ENCODE measurements at places on chromosomes 2 and 18.

GRCh38 chr2:215680605-215681598 is 245.0 kb upstream of the FN1 start:
- no peak for DNase-seq

DNA sequence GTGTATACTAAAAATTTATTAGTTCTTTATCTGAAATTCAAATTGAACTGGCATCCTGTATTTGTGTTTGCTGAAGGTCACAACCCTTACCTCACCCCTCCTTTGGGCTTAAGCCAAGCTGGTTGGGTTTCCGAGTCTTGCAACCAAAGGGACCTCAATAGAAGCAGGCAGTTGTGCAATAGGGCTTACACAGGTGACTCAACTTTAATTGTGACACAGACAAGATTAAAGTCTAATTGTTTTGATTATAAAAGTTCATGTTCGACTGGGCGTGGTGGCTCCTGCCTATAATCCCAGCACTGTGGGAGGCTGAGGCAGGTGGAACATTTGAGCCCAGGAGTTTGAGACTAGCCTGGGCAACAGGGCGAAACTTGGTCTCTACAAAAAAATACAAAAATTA is 71.5 kb downstream of the RAB31 start:
- DNase-seq: no peak

- DNase-seq: no peak
These were observed 74.4 kb downstream of the PLCL1 start for GRCh38 chr2:197878792-197879191.

- no peak for DNase-seq
These were observed 31.9 kb downstream of the TFCP2L1 start for GRCh38 chr2:121253021-121253673.

GRCh38 chr18:35746826-35747339 is 165.3 kb downstream of the GALNT1 start:
- no peak for DNase-seq

DNA sequence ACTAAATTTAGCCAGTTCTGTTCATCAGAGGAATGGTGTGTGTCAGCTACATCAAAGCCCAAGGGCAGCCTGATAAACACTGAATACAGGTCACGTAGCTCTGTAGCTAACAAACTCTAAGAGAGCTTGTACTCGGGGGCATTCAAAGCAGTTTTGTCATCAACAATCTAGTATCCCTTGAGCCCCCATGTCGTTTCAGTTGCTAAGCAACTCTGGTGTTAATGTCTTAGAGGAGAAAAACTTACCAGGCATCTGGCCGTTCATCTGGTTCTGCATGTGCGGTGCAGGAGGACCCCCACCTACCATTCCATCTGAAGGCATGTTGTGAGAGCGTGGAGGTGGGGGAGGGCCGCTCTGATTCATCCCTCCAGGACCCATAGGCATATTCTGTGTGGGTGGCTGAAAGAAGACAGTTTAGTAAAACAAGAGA is 33.1 kb downstream of the SS18 start:
- no peak for DNase-seq

- no peak for DNase-seq
These were observed 83.2 kb upstream of the FRZB start for GRCh38 chr2:182949572-182950189.

GRCh38 chr2:109378682-109379081 is 235.1 kb downstream of the SEPTIN10 start:
- no peak for DNase-seq

GRCh38 chr18:42310956-42311355 is 355.9 kb downstream of the PIK3C3 start:
- DNase-seq: no peak

- peak; percentile 8 for DNase-seq
These were observed 9.4 kb downstream of the FBLN7 start for GRCh38 chr2:112147382-112148168.

GRCh38 chr2:61597300-61598289 is 59.4 kb upstream of the XPO1 start:
- no peak for DNase-seq

GRCh38 chr2:88600038-88600465 is 27.2 kb downstream of the EIF2AK3 start:
- DNase-seq: peak; percentile 17

DNA sequence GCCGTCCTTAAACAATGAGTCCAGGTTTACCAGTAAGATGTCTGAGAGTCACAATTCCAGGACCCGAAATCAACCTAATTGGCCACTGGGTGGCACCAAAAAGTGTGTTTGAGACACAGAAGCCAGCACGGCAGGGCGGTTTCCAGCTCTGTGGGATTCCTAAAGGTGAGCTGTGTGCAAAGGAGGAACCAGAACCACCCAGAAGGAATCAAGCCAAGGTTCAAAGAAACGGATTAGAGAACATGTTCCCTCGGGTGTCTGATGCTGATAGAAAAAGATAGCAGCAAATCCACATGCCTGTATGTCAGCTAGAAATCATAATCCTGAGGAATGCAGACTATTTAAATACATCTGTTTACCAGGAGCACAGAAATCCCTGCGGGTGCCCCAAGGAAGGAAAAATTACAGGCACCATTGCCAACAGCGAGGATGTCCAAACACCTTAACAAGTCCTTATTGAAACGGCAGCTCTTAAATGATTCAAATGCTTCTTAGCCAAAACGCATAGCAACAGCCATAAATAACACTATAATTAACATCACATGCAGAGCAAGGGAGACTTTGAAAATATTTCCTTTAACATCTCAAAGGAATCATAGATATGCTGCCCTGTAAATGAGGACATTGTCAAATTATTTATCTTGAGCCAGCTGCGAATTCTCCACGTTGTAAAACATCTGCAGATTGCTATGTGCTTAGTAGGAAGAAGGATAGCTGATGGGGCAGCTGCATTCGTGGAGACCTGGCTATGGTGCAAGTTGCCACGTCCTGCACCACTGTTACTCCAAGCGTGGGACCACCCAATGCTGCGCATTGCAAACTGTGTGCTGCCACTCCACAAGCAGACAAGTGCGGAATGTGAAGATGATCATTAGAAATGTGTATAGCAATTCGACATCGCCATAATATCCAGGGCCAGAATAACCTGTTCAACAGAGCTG is 318.7 kb upstream of the NCKAP5 start:
- DNase-seq: peak; percentile 91

- no peak for DNase-seq
These were observed 809.2 kb downstream of the CNTNAP5 start for GRCh38 chr2:124834331-124834730.

DNA sequence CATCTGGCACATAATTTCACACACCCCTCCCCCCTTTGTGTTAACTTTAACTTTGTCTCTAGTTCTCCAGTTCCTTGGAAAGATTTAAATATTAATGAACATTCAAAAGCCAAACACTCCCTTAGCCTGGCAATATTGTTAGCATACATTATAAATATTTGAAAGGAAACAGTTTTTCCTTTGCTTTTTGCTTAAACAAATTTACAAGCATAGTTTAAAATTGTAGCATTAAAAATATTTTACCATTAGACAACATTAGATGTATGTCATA is 113.1 kb upstream of the SLC38A11 start:
- no peak for DNase-seq

DNA sequence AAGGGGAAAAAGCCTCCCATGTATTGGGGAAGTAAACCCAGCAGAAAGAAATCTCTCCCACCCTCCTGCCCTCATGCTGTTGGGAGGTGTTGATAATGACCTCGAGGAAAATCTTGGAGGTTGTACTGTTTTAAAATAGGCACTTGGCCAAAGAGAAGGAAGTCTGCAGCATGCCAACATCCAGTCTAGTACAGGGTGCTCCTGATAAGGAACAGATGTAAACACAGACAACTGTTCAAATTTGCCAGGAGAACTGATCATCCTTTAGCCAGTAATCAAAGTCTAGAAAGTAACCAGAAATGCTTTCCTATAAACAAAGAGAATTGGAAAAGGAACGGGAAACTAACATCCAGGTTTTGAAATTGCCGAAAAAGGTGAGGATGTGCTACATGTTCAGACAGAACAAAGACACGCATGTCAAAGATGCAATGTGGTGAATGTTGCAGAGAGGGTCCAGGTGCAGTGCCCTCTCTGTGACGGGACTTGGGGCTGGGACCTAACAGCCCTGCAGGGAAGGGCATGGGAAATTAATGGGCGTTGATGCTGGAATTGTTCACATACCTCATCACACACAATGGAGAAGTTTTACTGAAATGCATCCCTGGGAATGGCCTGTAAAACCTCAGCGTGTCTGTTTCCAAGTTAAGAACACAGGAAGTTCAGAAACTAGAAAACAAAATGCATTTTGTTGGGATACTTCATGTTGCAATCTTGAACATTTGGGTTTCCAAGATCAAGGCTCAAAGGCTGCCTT is 125.7 kb upstream of the RND3 start:
- no peak for DNase-seq

DNA sequence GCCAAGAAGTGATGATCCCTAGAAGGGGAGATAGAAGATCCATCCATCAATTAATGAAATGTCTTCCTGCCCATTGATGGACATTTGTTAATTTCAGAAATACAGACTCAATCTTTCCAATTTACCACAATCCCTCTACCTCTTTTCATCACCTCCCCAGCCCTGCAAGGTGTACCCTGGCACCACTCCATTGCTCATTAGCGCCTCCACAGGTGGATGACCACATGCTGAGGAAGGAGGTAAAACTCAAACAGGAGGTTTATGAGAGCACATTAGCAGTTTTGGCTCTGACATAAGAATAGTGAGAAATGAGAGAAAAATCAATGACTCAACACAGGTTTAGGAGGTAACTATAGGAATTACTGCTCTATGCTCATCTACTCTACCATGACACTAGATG is 208.0 kb downstream of the C1D start:
- no peak for DNase-seq

GRCh38 chr2:97755491-97755890 is 42.1 kb downstream of the ZAP70 start:
- DNase-seq: no peak

DNA sequence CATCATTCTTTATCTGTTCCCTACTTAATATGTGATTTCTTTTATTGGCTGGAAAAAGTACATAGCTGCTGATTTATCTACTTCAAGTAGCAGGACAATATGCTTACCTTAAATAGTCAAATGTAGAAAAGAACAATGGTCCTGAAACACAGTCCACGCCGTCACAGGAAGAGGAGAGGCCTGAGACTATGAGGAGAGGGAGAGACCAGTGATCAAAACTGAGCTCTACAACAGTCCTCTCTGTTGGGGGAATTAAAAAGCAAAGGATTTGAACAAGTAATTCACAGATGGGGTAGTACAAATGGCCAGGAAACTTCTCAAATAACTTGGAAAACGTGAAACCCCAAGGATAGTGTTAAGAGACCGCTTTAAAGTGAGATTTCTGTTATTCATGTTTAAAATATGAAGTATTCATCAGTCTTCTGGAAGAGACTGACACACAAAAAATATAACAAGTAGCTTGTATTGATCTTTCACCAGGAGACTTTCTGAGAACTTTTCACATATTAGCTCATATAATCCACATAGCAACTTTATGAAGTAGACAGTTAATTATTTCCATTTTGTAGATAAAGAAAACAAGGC is 20.2 kb downstream of the SCYGR8 start:
- DNase-seq: no peak

GRCh38 chr2:192749611-192750200 is 555.0 kb upstream of the TMEFF2 start:
- no peak for DNase-seq

DNA sequence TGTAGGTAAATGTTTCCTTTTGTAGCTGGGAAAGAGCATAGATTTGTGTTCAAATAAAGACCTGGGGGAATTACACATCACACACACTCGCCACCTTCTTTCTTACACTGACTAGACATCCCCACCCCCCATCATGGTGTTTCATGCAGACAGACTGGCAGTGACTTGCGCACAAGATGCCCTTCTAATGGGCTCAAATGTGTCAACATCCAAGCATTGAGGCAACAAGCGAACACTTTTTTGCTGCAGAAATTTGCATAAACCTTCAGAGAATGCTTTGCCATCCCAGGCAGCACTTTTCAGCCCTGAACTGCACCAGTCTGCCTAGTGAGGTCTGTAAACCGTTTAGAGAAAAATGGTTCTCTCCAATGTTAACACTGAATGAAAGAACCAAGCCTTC is 4.5 kb downstream of the HOXD8 start:
- no peak for DNase-seq

DNA sequence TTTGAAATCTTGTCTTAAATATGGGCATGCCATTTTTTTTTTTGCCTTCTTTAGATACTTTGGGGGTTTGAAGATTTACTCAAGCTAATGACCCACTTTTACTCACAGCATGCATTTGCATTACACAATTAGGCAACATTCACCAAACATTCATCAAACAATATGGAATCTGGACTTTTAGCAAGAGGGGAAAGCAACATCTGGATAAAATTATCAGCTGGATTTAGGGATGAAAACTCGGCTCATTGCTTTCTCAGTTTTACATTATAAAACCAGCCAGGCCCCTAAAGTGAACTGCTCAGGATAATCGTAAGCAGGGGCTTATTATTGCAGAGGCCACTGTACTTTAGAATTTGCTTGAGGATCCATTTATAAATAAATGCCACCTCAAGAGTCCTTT is 44.7 kb downstream of the SOX11 start:
- DNase-seq: no peak

GRCh38 chr2:189866296-189866695 is 82.0 kb downstream of the PMS1 start:
- DNase-seq: no peak

DNA sequence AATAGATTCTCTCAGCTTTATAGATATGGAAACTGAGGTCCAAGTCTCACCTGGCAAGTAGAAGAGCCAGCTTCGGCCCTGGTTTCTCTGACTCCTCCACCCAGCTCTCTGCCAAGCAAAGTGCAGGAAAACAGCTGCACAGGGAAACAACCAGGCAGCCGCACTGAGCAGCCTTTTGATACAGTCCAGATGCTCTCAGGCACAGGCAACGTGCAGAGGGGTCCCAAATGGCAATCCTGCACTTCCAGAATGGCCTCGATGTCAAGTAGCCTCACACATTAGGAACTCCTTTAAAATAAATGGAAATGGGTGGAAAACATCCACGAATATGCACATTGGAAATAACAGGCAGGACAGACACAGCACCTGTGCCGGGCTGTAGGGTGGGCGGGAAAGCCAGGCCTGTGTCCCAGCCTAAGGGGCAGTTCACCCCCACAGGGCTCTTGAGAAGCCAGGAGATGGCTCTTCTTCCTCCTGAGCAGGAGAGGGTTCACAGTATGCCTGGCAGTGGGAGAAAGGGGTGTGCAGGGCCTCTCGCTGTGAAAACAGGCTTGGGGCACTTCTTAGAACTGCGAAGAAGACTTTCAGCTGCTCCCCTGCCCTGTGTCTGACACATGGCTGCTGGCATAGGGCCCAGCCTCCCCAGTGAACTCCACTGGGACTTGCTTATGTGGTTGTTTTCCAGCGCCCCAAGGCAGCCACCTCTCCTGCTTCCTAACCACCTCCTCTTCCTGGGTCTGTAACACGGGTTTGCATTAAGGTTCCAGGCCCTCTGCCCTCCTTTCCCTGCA is 63.9 kb upstream of the TUBA3E start:
- no peak for DNase-seq

- no peak for DNase-seq
These were observed 65.1 kb upstream of the RPRM start for GRCh38 chr2:153543635-153544071.

- DNase-seq: no peak
These were observed 357.8 kb downstream of the ARHGAP15 start for GRCh38 chr2:143486976-143487375.

GRCh38 chr2:83874066-83874465 is 585.0 kb downstream of the SUCLG1 start:
- DNase-seq: no peak
